Activated CD8-positive, alpha-beta memory T cell treated with anti-CD3 and anti-CD28 coated beads for 1 hour (primary cell): ENCODE measurements at places on chromosomes 2 and 18.
A peak's percentile ranks its signal among the peaks of the same experiment; 100 is the strongest.

- DNase-seq: no peak
Observed at GRCh38 chr2:233434666-233435330, 80.5 kb downstream of the DGKD start.

DNA sequence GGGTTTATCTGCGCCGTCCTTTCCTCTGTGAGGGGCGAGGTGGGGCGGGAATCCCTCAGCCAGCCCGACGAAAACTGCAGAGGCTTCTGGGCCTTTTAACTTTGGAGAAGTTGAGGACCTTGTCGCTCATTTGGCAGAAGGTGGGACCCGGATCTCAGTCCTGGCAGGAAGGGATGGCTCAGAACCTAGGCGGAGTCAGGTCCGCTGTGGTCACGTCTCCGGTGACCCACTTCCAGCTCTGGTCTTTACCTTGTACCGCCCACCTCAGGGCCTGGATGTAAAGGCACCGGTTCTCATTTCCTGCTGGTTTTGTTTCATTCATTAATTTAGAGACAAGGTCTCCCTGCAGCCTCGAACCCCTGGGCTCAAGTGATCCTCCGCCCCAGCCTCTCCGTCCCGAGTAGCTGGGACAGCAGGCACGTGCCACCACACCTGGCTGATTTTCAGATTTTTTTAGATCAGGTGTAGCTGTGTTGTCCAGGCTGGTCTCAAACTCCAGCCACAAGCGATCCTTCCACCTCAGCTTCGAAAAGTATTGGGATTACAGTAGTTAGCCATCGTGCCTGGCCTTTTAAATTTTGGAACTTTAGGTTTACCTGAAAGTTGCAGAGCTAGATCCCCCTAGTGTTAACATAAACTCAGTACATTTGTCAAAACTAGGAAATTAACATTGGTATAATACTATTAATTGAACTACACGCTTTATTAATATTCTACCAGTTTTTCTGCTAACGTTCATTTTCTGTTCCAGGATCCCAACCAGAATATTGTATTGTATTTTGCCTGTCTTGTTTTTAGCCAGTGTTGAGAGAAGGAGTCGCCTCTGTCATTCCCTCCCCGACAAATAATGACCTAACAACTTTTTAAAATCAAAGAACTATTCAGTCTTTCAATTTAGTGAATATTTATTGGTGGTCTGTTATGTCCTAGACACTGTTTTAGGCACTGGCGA lies 852 bp downstream of the POLI start:
- no peak for DNase-seq

- DNase-seq: no peak
Observed at GRCh38 chr18:22176420-22177326, 7.3 kb downstream of the GATA6 start.

DNA sequence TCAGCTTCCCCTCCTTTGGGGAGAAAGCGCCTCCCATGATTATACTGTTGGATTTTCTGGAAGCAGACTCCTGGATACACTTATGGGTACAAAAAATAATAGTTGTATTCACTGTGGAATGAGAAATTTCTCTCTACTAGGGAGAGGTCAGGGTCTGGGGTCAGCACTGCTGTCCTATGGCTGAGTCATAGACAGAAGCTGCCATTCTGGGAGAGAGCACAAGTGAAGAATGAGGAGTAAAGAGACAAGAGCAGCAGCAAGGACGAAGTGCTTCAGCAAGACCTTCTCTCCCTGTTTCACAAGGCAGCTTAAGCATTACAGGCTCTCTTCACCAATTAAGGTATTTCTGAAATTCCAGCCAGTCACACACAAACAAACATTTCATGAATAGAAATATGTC lies 10.1 kb upstream of the UNC80 start:
- DNase-seq: no peak

GRCh38 chr2:181594322-181594721 lies 62.6 kb downstream of the CERKL start:
- DNase-seq: no peak

GRCh38 chr2:241001413-241002274 lies 3.2 kb downstream of the SNED1 start:
- DNase-seq: no peak

DNA sequence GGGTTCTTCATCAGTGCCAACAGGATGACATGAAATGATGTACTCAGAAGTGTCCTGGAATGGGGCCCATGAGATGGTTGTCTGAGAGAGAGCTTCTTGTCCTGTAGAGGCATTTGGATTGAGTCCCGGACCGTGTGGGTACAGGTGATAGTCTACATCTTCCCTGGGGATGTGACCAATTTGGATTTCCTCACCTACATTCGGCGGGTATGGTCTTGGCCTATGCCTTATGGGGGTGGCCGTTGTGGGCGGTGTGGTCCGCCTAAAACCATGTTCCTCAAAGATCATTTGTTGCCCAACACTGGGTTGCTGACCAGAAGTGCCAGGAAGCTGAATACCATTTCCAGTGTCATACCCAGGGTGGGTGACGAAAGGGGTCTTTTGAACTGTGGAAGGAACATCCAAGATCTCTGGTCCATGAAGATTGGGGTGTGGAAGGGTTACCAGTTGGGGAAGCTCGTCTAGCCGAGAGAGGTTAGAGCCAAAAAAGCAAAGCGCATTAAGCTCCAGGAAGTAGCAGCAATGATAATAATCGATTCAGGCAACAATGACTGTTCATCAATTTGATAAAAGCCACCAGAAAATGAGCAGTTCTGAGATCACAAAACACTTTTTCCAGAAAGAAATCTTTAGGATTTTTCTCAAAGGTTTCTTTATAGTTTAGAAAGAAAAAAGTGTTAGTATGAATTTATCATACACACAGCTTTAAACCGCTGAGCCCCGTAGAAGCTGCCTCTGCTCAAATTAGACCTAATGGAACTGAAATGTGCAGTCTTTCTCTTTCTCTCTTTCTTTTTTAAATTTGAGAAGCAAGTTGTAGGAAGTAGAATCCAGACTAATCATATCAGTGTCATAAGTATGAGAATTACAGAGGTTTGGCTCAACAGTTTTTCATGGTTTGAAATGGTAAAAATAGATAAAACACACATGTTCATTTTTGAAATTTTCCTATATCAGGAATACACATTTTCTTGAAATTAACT lies 60.3 kb downstream of the ATIC start:
- DNase-seq: no peak

- no peak for DNase-seq
Observed at GRCh38 chr2:188813857-188814256, 160.3 kb upstream of the COL3A1 start.

GRCh38 chr18:5707586-5707985 lies 163.8 kb upstream of the EPB41L3 start:
- no peak for DNase-seq

- no peak for DNase-seq
Observed at GRCh38 chr2:61326423-61326822, 144.5 kb downstream of the USP34 start.

- no peak for DNase-seq
Observed at GRCh38 chr2:127216095-127216494, 4.0 kb downstream of the CYP27C1 start.

GRCh38 chr2:234290671-234291070 lies 206.2 kb downstream of the ARL4C start:
- DNase-seq: peak; percentile 74

DNA sequence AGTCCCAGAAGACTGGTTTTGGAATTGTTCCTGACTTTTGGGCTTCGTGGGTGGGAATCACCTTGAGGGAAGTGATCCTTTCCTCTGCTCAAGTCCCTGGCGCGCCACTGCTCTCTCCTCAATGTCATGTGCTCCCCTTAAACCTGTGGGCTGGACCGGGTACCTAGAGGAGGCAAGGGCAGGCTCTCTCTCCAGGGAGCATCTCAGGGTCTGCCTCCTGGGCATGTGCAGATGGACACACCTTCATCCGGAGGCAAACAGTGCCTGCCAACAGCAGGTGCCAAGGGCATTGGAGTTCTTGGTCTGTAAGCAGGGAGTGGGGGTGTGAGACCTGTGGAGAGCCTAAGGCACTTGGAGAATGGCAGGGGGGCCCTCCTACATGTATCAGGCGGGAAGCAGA lies 142.6 kb downstream of the INHBB start:
- no peak for DNase-seq

DNA sequence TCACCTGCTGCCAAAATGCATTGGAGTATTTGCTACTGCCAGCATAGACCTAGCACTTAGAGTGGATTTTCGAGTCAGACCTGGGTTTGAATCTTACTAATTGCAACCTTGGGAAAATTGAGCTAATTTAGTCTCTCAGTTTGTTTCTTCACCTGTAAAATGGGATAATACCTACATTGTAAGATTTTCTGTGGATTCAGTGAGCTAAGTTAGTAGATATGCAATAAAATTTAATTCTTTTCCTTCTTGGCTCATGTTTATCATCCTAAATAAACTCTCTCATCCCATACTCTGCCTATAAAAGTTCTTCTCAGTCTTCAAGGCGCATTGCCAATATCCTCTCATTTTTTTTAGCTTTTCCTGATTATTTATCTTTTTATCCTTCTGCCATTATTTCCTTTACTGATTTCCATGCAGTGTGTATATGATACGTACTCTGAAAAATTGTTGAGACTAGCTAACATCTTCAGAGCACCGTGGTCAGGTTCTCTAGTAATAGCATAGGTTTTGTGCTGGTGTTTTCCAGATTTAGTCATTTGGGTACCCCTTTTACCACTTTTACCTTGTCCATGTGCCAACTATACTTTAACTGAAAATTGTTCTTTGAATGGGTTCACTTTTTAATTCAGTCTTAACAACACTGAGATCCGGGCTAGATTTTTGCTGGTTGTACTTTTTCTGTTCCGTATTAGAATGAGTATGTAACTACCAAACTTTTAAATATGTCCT lies 7.3 kb downstream of the CEP192 start:
- DNase-seq: no peak

- no peak for DNase-seq
Observed at GRCh38 chr2:237455764-237456163, 31.3 kb upstream of the MLPH start.

DNA sequence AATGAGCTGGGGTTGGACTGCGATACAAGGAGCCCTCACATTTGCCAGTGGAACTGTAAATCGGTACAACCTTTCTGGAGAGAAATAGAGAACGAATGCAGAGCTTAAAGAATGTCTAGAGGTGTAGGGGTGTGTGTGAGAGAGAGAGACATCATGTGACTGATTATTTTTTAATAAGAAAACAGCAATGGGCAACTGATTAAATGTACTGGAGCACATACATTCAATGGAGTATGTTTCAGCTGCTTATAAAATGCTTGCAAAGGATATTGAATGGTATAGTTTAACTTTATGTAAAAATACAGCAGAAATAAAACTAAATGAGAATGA lies 391 bp upstream of the TMEM17 start:
- DNase-seq: no peak

- no peak for DNase-seq
Observed at GRCh38 chr2:159029936-159030335, 61.5 kb downstream of the TANC1 start.

DNA sequence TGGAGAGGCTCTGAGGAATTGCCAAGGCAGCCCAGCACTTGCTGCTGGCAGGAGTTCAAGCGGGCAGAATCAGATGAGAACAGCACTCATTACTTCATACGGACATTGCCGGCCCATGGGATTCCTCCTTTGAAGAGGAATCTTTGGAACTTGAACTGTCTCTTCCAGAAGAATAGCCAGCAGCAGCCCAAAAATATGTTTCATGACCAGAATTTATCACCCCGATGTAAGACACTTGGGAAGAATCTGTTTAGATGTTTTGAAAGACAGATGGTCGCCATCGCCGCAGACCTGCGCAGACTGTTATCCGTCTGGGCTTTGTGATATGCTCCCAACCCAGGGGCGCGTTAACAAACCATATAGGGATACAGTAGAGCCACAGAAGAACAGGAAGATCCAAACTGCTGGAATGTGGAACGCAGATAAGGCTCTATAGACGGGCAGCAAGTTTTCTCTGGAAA lies 3.7 kb upstream of the ADI1 start:
- no peak for DNase-seq

DNA sequence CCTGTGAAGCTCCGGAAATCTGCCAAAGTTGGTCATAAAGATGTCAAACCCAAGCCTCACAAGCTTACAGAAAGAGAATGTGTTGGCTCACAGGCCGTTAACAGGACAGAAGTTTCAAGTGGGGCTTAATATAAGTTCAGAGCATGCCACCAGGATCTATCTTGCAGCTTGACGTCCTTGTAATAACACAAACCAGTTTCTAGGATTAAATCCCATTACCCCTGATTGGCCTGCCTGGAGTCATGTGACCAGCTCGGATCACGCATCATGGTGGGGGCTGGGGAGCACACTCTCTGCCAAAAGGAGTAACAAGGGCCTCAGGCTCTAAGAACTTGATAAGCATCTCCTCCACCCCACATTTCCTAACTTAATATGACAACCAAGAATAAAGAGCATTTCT lies 38.9 kb upstream of the SCG2 start:
- DNase-seq: no peak

DNA sequence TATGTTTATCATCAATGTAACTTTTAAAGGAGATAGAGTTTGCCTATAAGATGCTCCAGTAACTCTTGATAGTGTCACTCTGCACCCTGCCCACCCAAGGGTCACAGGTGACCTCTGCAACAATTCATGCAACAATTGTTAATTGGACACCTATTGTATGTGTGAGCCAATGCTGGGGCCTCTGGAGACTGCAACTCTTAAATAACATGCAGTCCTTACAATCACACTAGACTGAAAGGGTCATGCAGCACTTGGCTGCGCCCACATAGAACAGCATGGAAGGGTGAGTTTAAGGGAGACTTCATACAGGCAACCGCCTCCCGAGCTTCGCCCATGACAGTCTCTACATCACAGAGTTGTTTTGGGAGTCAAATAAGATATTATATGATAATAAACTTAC lies 137.1 kb upstream of the TWIST2 start:
- no peak for DNase-seq

GRCh38 chr2:41498781-41499180 lies 549.0 kb upstream of the PKDCC start:
- DNase-seq: no peak

- no peak for DNase-seq
Observed at GRCh38 chr18:40608226-40608625, 1346.8 kb upstream of the PIK3C3 start.

DNA sequence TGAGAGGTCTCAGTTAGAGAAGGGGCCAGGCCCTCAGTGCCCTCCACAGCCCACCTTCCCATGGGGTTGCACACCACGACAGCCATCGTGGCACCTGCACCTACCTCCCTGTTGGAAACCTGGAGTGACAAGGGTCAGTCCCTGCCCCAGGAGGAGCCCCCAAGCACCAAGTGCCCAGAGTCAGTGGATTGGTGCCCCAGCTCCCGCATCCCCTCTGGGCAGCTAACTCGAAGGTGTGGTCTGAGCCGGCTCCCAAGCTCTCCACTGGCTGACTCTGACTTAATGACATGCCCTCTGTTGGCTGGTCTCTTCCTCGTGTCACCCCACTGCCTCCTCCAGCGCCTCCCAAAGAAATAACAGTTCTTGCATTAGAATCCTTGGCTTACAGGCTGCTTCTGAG lies 116.4 kb downstream of the NDUFA10 start:
- no peak for DNase-seq

GRCh38 chr18:79497638-79498081 lies 101.9 kb downstream of the NFATC1 start:
- DNase-seq: no peak

GRCh38 chr2:157726946-157727345 lies 98.3 kb upstream of the ACVR1C start:
- no peak for DNase-seq
